ENCODE measurements at places on chromosomes 12 and 14. TPM values are rescaled to one million over a fixed set of nuclear protein-coding genes. Genes with fewer than 3 reads are reported as not detected.

KRT80 gene
- total RNA-seq, result 0.28 TPM

HOXC12 gene
- total RNA-seq, result not detected

CPSF6 gene
- total RNA-seq, result 17.8 TPM

PARP11 gene
- total RNA-seq, result 4.8 TPM

NYNRIN gene
- 2.3 TPM for total RNA-seq

PRB2 gene
- not detected for total RNA-seq

SLC39A5 gene
- total RNA-seq, result 227 TPM

All from left lobe of liver (tissue), 2 donors.